Kidney epithelial cell (primary cell): ENCODE measurements at places on chromosomes 6 and 20. TPM values are rescaled to one million over a fixed set of nuclear protein-coding genes. Genes with fewer than 3 reads are reported as not detected.

Gene NEU1
- total RNA-seq, result 142 and 152 TPM in 2 replicates

Gene CALHM5
- 0.21 and 0.34 TPM in 2 replicates for total RNA-seq

Gene OPN5
- not detected in 2 replicates for total RNA-seq

Gene GNAS-AS1
- 0.07 and 1.3 TPM in 2 replicates for total RNA-seq

Gene NT5E
- total RNA-seq, result 101 and 109 TPM in 2 replicates

Gene MRPS10
- 45.1 and 53.1 TPM in 2 replicates for total RNA-seq

Gene PI3
- not detected in 2 replicates for total RNA-seq

Gene OR2J3
- total RNA-seq, result not detected in 2 replicates

- DNase-seq, result no peak
Observed at GRCh38 chr20:53157443-53158408, 185.6 kb downstream of the TSHZ2 start.

DNA sequence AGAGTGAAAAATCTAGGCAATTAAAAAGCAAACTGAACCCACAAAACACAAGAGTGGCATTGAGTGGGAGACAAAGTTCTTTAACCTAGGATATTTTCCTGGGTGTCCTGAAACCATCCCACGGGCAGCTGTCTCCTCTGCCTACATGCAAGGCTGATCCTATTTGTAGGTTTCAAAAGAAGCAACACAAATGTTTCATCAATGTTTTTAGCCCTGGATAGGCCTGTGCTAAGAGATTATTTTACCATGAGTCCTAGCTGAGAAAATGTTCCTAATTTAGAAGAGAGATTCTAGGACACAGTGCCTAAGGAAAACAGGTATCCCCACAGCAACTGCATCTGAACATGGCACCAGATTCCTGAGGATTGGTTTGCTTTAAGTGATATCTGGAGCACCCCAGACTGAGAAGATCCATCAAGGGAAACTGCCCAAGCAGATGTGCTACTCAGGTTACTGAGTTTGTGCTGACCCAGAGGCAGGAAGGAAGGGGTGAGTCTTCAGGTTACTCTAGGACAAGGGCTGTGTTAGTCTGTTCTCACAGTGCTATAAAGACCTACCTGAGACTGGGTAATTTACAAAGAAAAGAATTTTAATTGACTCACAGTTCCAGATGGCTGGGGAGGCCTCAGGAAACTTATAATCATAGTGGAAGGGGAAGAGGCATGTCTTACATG, 111.6 kb upstream of the UST start:
- DNase-seq, result no peak

- no peak for DNase-seq
Observed at GRCh38 chr20:21936261-21936660, 230.8 kb downstream of the PAX1 start.

- no peak for DNase-seq
Observed at GRCh38 chr6:11600251-11600650, 62.7 kb downstream of the TMEM170B start.

DNA sequence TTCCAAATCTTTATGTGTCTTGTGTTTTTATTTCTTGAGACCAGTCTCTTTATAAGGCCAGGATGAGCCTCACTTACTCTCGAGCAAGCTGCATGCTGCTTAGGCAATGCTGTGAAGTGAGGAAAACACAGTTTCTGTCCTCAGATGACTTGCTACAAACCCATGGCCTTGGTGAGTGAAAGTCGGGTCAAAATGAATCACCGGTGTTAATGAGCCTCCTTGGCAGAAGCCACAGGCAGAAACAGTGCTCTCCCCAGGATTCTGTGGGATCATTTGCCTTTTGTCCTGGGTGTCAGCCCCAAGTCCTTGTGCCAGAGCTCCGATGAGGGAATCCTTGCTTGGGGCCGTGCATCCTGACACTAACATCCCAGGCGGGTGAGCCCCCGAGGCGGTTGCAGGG, 482.5 kb downstream of the QKI start:
- DNase-seq, result peak; percentile 16

GRCh38 chr6:85494547-85495536, 45.0 kb downstream of the NT5E start:
- DNase-seq, result no peak

DNA sequence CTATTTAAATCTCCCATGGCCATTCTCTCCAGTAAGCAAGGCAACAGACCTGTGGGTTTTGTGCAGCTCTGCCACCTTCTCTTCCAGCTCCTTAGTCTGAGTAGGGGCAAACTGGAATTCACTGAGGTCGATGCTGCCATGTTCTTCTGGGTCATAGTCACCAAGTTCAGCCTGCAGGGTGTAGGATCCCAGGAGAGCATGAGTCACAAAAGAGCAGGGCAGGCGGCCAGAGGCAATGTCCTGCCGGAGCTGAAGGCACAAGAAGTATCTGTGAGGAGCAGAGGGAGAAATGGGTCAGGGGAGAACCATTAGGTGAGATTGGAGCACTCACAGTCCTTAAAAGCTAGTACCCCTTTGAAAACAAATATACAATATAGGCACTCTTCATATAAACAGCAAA, 73.7 kb downstream of the SMLR1 start:
- DNase-seq, result no peak

- no peak for DNase-seq
Observed at GRCh38 chr20:45226287-45226686, 5.1 kb downstream of the SEMG2 start.

- DNase-seq, result no peak
Observed at GRCh38 chr6:168238159-168238909, 81.2 kb downstream of the DACT2 start.

- no peak for DNase-seq
Observed at GRCh38 chr20:35979544-35979943, 11.2 kb downstream of the CNBD2 start.

DNA sequence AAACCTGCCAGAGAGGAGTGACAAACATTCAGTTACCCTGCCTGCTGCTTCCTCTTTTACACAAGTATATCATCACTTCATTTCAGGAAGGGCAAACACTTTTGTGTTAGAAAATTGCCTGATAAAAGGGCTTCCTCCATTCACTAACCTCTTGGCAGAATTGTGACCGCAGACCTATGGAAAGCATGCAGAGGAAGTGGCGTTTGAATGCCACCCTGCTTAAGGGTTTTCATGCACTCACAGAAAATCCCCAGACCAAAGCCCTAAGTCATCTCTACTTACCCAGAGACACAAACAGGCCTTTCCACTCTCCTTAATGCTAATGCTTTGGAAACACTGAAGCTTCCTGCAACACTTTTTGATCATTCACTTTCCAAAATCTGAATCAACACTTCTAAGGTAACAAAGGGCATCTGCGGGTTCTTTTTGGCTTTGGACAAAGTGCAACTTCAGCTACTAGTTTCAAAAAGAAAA, 22.1 kb upstream of the RALGAPA2 start:
- DNase-seq, result no peak

- DNase-seq, result no peak
Observed at GRCh38 chr20:23082846-23083552, 3.1 kb downstream of the CD93 start.

DNA sequence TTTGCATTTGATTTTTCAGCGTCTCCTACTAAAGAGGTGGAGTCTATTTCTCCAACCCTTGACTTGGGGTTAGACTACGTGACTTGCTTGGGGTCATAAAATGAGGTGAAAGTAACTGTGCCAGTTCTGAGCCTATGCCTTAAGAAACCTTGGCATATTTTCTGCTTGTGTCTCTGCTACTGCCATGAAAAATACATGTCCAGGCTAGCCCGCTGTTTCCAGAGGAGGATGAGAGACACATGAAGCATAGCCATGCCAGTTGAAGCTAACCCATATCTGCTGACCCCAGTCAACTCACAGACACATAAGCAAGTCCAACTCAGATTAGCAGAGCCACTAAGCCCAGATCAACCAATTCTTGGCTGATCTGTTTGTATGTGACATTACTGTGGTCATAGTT, 38.7 kb downstream of the SCP2D1 start:
- no peak for DNase-seq

DNA sequence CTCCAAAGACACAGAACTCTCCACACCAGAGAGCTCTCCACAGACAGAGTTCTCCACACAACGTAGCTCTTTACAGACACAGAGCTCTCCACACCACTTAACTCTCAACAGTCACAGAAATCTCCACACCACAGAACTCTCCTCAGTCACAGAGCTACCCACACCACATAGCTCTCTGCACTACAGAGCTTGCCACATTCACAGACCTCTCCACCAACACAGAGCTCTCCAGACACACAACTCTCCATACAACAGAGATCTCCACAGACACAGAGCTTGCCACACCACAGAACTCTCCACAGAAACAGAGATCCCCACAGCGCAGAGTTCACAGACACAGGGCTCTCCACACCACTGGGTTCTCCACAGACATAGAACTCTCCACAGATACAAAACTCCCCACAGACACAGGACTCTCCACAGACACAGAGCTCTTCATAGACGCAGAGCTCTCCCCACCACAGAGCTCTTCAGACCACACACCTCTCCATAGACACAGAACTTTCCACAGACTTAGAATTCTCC, 52.5 kb downstream of the ERMARD start:
- DNase-seq, result no peak

DNA sequence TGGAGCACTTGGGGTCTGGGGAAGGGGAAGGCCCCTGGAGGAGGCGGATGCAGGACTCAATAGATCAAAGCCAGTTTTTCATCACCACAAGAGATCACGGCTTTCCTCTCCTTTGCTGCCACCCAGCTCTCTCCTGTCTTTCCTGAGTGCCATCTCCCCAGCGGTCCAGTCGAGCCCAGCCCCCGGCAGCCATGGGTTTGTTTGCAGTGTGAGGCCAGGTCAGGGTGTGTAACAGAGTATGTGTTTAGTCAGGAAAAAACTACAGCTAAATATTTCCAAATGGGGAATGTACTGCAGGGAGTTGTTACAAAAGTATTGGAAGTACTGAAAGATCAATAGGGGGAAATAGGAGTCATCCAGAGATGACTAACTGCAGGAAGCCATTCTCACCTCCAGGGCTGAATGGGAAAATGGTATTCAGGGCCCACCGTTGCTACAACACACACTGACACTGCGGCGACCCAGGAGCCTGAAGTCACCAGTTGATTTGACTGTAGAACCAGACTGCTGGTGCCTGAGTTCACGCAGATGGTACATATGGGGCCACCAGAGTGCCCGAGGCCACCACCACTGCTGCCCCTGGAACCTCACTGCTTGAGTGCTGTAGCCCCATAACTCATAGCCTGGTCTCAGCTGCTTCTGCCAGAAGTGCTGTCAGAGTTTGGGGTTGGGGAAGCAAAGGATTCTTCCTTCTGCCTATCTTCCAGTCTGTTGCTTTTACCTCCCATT, 23.6 kb upstream of the FANCE start:
- DNase-seq, result no peak

DNA sequence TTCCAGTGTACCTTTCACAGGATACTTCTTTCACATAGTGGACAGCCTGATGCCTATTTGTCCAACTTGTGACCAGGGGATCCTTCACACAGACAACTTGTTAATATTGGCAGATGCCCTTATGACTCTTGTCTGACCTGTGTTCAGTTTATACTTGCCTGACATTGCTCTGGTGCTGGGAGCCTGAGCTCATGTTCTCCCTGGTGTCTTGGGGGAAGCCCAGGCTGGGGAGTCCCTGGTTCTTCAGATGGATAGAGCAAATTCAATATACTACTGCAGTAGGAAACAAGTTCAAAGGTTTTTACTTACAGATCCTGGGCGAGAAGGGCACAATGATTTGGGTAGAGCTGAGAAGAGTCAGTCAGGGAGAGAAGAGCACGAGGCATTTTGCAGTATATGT, 76.1 kb downstream of the NKAIN2 start:
- no peak for DNase-seq

- no peak for DNase-seq
Observed at GRCh38 chr6:133262804-133263203, 21.6 kb downstream of the EYA4 start.

DNA sequence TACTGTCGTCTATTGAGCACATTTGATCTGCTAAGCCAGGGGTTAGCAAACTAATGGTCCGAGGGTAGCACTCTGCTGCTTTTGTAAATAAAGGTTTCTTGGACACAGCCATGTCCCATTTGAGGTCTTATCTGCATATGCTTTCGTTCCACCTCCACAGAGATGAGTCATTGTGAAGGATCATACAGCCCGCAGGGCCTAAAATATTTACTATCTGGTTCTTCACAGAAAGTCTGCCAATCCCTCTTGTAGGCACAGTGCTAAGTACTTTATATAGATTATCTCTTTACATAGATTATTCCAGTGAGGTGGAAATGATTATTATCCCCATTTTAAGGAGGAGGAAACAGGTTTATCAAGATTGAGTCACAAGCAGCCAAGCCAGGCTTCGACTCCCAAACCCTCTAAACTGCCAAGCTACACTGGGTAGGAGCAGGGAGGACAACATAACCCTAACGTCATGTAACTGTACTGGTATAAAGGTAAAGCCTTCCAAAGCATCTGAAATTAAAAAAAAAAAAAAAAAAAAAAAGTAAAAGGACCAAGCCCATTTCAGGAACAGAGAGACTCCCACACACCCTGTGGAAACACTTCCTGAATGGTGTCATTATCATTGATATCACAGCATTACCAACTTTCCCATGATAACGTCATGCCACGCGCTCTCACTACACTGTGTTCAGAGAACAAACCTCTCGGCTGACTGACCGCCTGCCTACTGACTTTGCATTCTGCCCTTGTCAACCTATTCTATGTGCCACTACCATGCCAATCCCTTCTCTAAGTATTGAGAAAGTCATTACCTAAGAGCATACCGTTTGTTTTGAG, 101.0 kb downstream of the KIF16B start:
- DNase-seq, result no peak

DNA sequence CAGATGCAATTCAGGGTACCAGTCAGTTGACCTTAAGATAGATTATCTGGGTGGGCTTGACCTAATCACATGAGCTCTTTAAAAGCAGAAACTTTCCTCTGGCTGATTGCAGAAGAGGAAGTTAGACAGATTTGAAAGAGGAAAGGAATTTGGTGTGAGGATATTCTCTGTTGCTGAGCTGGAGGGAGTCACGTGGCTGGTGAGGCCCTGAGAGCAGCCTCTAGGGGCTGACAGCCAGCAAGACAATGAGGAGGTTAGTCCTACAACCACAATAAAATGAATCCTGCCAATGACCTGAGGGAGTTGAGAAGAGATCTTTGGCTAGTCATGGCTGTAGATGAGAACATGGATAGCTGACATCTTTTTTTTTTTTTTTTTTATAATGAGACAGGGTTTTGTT, 87.0 kb upstream of the B3GAT2 start:
- no peak for DNase-seq

DNA sequence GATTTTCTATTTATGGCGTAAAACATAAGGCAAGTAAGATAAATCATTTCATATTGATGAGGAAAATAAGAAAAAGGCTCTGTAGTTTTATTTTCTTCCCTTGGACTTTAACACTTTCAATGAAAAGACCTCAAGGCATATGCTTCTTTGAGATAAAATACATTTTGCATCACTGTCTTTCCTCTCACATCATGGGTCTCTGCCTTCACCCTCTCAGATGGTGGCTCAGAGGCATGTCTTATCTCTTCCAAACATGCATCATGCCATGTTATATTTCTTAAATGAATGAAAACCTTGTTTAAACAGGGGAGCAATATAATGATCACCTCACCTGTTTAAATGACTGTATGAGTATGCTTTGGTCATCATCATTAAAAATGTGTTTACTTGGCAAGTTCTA, 59.3 kb downstream of the PRL start:
- DNase-seq, result no peak
